ENCODE measurements at places on chromosomes 5 and 9.

DNA sequence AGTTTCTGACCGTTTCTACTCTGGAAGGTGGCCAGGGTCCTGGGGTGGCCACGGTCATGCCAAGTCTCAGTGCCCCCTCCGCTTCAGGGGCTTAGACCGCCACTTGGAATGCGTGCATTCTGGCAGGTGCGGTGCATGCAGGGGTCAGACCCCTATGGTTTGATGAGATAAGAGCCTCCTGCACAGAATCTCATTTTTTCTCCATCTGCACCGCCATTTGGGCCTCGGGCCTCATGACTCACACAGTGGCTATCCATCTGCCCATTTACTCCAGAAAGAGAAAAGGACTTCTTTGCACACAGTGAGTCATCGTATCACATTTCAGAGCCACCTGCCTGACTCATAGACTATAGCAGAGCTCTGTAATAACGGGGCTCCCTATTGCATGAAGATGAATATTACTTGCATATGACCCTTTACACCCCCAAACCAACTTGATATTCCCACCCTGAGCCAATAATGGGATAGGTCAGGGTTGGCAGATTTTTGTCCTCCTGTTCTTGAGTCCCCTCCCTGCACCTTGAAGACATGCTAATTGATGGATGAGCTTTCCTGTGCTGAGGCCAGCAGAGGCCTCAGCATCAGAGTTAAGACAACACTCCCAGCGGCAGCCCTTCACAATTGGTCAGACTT lies 157.4 kb downstream of the NR3C1 start:
- DNase-seq, result no peak

DNA sequence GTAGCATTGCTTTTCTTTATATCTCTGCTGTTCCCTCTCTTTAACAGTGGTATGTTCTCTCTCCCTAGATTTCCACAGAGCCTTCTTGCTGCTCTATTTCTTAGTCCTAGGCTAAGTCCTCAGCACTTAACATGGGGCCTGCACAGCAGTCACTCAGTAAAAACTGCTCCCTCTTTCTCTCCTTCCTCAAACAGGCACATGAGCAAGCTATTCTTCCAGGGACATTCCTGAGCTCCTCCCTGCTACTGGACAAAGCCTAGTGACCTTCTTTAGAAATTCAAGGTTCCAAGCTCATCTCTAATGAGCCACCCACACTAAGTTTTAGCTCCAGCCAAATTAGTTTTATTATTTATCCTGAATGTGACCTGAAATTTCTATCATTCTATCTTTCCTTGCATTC lies 39.5 kb downstream of the TRIM32 start:
- no peak for DNase-seq

- no peak for DNase-seq
Observed at GRCh38 chr5:87845734-87846133, 422.9 kb downstream of the TMEM161B start.

DNA sequence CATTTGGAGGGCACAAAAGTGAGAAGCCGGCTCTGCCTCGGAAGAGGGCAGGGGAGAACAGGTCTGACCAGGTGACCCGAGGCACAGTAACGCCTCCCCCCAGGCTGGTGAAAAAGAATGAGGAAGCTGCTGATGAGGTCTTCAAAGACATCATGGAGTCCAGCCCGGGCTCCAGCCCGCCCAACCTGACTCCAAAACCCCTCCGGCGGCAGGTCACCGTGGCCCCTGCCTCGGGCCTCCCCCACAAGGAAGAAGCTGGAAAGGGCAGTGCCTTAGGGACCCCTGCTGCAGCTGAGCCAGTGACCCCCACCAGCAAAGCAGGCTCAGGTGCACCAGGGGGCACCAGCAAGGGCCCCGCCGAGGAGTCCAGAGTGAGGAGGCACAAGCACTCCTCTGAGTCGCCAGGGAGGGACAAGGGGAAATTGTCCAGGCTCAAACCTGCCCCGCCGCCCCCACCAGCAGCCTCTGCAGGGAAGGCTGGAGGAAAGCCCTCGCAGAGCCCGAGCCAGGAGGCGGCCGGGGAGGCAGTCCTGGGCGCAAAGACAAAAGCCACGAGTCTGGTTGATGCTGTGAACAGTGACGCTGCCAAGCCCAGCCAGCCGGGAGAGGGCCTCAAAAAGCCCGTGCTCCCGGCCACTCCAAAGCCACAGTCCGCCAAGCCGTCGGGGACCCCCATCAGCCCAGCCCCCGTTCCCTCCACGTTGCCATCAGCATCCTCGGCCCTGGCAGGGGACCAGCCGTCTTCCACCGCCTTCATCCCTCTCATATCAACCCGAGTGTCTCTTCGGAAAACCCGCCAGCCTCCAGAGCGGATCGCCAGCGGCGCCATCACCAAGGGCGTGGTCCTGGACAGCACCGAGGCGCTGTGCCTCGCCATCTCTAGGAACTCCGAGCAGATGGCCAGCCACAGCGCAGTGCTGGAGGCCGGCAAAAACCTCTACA lies 11.8 kb downstream of the QRFP start:
- no peak for DNase-seq

DNA sequence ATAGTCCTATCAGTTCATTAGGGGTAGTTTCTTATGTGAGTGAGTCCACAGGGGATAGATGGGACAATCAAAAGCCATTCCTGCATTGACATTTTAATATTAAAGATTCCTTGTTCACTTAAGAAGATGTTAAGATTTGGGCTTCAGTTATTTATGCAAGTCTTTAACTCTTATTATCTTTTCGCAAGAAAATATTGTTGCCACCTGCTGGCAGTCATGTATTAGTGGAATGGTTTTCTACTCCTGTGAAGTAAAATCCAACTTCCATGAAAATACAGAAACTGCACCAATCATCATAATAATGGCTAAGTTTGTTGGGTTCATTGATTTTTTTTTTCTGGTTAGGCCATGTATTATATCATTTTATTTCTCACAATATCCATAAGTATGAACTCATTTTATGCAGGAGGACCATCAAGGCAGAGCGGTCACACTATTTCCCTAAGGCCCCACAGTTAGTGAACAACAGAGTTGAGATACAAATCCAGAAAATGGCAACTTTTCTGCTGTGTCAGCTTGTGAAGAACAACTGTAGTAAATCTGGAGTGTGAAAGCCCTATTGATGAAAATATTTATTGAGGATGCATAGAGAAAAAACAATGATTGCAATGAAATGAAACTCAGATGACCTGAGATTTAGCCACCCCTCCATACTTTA lies 88.5 kb upstream of the TXNDC8 start:
- peak; percentile 57 for DNase-seq

DNA sequence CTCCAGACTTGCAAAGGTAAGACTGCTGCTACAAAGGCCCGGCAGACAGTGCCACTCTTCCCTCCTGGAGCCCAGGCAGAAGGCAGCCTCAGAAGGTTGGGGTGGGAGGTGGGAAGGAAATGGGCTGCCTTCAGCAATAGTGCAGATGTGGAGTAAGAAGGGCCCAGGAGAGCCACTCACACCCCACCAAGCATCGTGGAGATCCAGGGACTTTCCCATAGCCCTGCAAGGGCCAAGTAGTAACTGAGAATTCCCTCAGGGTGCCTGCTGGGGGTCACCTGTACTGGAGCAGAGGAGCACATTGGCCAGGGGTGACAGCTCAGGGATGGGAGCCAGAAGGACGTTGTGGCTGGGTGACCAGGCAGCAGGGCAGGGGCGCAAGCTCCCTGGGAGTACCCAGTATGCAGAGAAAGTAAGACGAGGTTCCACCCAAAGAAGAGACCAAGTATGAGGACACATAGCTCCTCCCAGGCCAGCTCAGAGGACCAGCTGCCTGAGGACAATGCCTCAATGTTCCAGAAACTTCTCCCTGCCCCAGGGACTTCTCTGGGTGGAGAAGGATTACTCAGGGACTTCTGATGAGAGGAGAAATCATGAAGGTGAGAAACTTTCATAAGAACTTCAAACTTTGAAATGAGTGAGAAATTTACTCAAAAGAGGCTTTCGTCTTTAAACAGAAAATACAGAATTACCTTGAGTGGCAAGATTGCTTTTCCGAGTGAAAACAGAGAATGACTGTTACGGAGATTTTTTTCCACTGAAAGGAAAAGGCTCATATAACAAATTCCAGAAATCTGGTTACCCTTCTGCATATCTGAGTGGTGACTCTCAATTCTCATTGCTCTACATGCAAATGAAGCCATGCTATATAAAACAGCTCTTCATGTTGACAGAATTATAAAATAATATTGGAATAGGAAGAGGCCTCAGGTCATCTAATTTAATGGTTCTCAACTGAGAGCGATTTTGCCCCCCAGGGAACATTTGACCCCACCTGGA lies 87.9 kb upstream of the TRIO start:
- DNase-seq, result no peak

DNA sequence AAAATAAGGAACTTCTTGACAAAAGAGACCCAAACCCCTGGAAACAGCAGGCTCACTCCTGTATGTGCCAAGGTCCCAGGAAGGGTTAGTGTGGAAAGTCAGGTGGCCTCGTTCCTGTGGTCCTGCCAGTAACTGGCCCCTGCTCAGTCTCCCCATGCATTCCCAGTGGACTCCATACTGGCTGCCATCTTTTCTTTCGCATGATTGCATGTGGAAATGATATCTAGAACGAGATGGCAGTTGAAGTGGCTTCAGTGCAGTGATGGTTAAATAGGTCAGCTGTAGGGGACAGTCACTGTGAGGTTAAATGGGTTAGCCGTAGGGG lies 30.4 kb downstream of the AHRR start:
- DNase-seq, result no peak

DNA sequence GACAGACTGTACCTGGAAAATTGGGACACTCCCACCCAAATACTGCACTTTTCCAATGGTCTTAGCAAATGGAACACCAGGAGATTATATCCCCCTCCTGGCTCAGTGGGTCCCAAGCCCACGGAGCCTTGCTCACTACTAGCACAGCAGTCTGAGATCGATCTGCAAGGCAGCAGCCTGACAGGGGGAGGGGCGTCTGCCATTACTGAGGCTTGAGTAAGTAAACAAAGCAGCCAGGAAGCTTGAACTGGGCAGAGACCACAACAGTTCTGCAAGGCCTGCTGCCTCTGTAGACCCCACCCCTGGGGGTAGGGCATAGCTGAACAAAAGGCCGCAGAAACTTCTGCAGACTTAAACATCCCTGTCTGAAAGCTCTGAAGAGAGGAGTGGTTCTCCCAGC lies 260.0 kb upstream of the ST8SIA4 start:
- DNase-seq, result no peak

DNA sequence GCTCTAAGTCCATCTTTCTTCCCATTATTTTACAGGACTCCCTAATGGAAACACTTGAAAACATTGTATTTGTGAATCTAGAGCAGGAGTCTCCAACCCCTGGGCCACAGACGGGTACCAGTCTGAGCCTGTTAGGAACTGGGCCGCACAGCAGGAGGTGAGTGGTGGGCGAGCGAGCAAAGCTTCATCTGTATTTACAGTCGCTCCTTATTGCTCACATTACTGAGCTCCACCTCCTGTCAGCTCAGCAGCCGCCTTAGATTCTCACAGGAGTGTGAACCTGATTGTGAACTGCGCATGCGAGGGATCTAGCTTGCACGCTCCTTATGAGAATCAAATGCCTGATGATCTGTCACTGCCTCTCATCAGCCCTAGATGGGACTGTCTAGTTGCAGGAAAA lies 111.0 kb downstream of the MED27 start:
- DNase-seq, result no peak

DNA sequence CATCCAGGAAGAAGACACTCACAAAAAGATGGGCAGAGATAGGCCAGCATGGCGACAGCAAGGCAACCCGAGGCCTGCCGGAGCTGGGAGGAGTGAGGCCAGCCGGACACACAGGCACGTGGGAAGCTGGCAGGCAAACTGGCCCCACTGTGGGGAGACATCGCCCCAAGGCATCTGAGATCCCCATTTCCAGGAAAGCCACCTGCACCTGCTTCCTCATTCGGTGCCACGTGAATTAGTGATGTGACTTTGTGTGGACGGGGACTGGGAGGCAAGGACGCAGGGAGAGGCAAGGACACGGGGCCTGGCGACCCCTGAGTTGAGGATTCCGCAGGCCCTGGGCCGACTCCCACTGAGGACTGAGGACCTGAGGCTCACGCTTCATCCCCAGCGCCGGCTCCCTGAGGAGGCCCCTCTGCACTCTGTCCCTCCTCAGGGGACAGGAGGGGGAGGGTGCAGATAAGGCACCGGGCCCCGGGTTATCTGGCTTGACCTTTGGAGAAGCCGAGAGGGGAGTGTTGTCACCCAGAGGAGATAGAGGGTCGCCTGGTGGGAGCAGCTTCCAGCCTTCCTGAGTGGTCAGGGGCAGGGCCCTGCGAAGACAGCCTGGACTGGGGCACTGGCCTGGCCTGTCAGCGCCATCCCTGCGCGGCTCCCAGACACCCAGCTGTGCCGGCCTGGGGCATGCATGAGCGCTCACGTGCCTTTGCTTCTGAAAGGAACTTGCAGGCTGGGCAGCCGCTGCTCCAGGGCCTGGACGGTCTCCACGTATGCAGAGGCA lies 39.7 kb downstream of the NDUFS6 start:
- DNase-seq, result no peak

- DNase-seq, result peak; percentile 70
Observed at GRCh38 chr5:143775258-143775657, 36.7 kb upstream of the HMHB1 start.

GRCh38 chr9:133440874-133441273 lies 18.7 kb downstream of the ADAMTS13 start:
- DNase-seq, result no peak

DNA sequence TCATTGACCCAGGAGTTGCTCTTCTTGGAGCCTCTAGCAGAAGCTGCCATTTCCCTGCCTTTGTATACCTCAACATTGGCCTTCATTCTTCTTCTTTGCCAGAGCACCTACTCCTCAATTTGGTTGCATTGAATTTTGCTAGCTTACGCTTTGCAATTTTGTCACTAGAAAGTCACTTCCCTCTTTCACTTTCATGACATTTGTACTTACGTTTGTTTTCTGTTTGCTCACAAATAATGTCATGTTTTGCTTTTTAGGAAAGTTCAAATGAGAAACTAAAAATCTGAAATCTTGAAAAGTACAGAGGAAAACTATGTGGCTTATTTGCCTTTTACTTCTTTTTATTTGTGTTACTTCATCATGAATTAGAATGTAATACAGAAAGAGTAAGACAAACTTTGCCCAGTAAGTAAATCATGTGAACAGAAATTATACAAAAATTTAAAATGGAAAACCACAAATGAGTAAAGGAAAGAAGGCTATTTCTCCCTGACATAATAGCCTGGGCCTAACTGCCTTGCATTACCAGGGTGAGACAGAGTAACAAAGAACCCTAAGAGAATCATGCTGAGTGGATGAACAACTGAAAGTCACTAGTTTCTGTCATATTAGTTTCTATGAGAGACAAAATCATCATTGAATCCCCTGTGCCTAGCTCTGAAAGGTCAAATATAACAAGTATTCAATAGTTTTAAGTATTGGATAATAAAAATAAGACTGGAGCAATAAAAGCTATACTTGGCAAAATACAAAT lies 7.4 kb upstream of the IFNA1 start:
- DNase-seq, result peak; percentile 11

DNA sequence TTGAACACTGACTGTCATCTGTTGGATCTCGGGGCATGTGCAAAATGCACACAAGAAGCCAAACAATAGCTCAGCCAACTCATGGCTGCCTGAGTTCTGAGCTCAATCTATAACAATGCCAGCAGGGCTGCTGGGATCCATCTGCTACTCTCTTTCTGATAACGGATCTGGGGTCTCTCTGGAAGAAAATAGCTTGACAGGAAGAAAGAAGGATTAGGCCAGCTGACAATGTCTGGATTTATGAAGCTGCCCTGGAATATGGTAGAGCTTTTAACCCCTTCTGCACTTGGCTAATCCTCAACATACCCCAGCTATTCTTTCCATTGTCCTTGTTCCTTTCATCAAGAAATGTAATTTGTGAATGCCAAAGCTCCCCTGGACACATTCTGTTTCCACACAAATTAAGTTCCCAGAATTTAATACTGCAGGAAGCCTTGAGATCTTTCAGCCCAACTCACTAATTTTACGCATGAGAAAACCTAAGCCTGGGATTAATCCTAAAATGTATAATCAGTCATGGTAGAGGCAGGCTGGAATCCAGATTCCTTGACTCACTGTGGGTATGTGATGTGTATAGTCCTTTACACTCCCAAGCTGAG lies 62.7 kb upstream of the PCA3 start:
- DNase-seq, result no peak

Measured in hematopoietic multipotent progenitor cell treated with erythropoietin and hydrocortisone succinate and interleukin-3 and kit ligand, for 4 days (in vitro differentiated cells).